Ovary (tissue), 10 donors: ENCODE measurements at places on chromosomes 11 and 22. TPM values are rescaled to one million over a fixed set of nuclear protein-coding genes. Genes with fewer than 3 reads are reported as not detected.

- peak; percentile 74 for DNase-seq
Observed at GRCh38 chr11:60924110-60924905, at the start of gene TMEM132A. Gene TMEM132A (plus strand): TSS chr11:60924460. CDS start chr11:60924634, 174 bp downstream.

DNA sequence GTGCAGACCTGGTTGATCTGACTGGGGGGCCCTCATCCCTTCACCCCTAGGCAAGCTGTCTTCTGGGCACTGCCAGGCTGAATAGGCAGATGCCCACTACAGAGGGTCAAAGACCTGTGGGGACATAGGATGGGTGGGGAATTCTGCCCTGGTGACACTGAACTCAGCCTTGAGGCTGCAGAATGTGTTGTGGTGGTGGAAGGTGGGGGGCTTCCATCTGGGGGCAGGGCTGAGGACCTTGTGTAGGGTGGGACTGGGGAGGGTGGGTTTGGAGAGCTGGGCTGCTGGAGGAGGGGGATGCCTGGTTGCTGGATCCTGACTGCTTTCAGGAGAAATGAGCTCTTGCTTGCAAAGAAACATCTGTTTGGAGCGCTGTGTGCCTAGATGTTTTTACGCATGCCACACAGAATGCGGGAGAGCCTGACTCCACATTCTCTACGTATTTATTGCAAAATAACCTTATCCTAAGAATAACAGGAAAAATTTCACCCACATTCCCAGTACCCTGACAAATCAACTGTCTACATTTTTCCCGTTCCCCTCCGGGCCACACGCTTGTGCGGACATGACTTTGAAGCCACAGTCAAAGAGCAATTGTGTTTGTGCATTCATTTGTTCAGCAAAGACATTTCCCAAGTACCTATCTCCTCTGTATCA lies 18.3 kb downstream of the SMIM38 start:
- no peak for DNase-seq

- no peak for DNase-seq
Observed at GRCh38 chr11:121293288-121293594, 670 bp downstream of the SC5D start.

SERPING1 gene
- total RNA-seq: 578 TPM

DNA sequence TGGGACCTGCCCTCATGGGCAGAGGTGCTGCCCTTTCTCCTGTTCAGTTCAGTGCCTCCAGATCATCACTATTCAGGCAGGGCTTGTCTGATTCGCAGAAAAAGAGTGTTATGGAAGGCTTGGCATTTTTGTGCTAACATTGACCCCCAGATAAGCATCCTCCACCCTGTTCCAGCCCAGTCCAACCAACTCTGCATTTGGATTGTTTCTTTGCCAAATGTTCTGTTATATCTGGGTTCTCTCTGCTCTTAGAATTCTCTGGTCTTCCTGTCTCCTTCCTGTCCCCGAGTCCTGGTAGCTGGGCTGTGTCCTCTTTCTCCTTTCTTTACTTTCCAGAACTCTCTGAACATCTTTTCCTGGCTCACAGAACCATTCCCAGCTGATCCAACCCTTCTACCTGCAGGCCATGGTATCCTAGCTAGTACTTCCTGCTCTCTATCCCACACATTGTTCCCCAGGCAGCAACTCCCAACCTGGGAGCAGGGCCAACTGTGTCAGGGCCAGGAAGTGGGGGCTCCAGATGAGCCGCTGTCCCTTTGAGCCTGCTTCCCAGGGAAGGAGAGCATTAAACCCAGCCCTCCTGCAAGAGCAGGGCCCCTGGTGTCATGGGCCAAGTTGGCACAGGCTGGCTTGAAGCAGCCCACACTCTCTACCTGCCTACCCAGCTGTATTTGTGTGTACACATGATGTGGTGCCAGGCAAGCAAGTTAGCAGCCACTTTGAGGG lies 280.7 kb upstream of the CADM1 start:
- peak; percentile 18 for DNase-seq

- peak; percentile 71 for DNase-seq
Observed at GRCh38 chr22:22730655-22731373, 86.4 kb downstream of the GGTLC2 start.
